ENCODE measurements at places on chromosomes 7 and 10. TPM values are rescaled to one million over a fixed set of nuclear protein-coding genes. Genes with fewer than 3 reads are reported as not detected.
A peak's percentile ranks its signal among the peaks of the same experiment; 100 is the strongest.

DNA sequence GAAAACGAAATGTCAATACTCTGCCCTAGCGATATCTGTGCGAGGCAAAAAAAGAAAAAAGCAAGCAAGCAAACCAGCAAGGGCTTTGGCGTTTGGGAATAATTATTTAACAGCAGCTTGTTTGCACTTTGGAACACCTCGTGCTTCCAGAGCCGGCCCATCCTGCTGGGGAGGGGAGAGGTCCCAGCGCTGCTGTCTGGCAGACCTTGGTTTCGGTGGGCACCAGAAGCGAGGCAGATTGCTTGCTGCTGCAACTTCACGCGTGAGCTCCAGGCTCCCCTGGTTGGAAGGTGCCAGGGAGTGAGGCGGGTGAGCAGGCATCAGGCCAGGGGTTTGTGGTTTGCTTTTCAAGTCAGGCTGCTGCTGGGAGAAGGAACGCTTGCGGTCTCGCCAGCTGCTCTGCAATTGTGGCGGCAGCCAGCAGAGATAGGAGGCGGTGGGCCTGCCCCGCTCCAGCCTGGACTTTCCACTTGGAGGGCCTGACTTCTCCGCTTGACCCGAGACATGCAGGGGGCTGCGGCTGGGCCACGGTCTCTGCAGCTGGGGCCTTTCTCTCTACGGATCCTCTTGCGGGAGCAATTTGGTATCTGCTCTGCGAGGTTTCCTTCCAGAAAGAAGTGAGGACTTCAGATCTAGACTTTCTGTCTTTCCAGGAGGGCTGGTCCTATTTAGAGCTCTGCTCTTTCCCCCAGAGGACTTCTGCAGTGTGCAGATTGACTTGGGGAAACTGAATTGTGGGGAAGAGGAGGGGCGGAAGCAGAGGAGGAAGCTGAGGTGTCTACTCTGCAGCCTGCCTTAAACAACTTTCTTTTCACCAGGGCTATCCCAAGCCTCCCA, 131.4 kb downstream of the PRPF18 start:
- DNase-seq: peak; percentile 75

DNA sequence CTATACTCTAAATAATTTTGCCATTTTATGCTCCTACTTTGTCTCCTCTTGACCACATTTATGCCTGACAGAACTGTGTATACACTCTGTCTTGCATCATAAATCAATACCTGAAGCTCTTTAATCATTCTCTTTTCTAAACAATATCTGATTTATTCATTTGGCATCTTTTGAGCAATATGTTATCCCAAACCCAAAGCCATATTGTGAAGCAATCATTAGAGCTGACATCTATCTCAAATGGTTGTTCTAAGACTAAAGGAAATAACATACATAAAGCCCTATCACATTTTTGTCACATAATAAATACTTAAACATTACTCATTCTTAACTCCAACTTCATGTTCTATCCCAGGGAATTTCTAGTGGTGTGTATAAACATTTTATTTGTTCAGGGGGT, 717.6 kb downstream of the SORCS1 start:
- DNase-seq: no peak

- DNase-seq: peak; percentile 45
These were observed 52.8 kb upstream of the SVIL start for GRCh38 chr10:29687421-29688164.

- DNase-seq: peak; percentile 67
These were observed 59.3 kb upstream of the COMTD1 start for GRCh38 chr10:75294866-75295701.

- peak; percentile 15 for DNase-seq
These were observed 171.3 kb downstream of the FZD1 start for GRCh38 chr7:91435381-91436059.

GRCh38 chr7:518630-519483, 789 bp downstream of the PDGFA start:
- peak; percentile 64 for DNase-seq

DNA sequence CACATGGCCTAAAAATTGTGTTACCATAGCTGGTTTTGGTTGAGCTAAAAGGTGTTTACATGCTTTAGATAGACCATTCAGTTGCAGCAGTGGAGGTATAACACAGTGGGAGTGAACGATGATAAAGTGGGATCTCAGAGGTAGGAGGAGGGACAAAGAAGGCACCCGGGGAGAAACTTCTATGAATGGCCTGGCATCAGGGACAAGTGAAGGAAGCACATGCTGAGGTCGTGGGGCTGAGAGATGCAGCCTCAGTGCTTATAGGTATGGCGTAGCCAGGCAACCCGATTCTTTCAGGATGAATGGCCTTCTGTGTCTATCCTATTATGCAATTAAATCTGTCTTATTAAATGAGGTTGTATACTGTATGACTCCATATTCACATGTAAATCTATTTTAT, 3.9 kb upstream of the CDK6 start:
- no peak for DNase-seq

The SPDYE1 gene
- not detected for total RNA-seq

The PRSS37 gene
- total RNA-seq: not detected

The DKK1 gene
- total RNA-seq: 0.28 TPM

GRCh38 chr7:99199226-99199625, 8.7 kb downstream of the KPNA7 start:
- DNase-seq: no peak

DNA sequence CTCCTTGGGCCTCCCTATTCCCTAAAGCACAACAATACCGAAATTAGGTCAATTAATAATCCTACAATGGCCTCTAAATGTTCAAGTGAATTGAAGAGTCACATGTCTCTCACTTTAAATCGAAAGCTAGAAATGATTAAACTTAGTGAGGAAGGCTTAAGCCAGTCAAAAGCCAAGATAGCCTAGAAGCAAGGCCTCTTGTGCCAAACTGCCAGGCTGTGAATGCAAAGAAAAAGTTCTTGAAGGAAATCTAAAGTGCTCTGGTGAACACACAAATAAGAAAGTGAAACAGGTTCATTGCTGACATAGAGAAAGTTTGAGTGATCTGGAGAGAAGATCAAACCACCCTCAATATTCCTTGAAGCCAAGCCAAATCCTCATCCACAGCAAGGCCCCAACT, 57.2 kb downstream of the SLC29A4 start:
- no peak for DNase-seq

DNA sequence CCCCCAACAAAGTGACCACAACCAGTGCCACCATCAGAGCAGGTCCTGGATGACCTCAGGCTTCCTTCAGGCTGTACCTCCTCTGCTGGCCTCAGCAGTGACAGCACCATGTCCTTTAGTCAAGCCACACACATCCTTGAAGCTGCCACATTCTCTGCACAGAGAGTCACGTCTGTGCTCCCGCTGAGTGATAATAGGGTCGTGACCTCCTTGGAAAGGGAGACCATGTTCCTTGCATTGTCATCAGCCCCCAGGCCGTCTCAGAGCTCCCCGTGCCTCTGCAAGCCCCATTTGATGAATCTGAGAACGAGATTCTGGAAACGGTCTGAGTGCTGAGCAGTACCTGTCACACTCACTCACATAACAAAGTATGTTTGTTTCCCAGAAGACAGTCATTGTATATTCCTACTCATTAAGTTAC, 106.5 kb upstream of the PRR15 start:
- no peak for DNase-seq

GRCh38 chr10:24177636-24178035, 31.3 kb upstream of the KIAA1217 start:
- DNase-seq: no peak

DNA sequence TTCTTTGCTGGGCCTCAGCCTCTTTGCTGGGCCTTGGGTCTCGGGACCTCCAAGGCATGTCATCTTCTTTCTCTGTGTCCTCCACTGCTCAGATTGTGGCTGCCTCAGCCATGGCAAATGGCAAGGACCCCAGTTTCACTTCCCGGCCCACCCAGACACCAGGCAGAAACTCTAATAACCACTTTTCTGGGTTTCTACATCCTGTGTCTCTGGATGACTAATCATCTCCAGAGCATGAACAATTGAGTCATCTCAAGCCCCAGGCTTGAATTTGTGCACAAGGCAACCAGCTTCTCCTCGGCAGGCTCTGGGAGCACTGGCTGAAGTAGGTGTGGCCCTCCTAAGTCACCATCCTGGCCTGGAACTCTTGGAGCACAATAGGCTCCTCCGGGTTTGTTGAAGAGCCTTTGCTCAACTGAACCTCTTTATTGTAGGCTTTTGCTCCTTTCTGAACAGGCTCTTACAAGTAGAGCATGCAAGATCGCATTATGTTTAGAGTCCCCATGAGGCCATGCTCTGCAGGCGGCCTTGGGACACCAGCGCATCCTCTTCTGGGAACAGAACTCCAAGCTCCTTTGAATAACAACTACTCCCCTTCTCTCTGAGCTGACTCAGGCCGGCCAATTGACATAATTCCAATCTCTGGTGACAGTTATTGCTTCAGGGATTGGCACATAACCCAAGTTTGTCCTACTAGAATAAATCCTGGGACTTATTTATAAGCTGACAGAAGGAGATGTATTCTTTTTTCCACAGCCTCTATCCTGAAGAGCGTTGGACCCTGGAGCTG, 218.1 kb downstream of the WDR11 start:
- DNase-seq: no peak

DNA sequence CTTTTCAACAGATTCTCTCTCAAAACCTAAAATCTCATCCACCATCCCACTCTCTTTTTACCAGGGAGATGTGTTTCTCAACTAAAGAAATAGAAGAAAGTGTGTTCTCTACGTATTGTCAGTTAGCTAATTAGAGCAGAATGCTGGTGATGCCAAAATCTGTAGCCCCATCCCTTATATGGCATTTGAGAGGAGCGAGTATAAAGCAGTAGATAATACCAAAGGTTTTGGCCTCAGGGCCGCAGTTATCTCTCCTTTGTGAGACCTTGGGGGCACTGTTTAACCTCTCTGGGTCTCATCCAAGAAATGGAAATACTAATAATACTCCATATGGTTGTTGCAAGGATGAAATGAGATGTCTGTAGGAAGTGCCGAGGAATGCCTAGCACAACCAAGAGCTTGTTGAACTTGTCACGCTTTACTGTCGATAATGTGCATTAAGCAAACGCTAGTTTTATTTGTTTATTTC, 456 bp upstream of the DLD start:
- DNase-seq: no peak

DNA sequence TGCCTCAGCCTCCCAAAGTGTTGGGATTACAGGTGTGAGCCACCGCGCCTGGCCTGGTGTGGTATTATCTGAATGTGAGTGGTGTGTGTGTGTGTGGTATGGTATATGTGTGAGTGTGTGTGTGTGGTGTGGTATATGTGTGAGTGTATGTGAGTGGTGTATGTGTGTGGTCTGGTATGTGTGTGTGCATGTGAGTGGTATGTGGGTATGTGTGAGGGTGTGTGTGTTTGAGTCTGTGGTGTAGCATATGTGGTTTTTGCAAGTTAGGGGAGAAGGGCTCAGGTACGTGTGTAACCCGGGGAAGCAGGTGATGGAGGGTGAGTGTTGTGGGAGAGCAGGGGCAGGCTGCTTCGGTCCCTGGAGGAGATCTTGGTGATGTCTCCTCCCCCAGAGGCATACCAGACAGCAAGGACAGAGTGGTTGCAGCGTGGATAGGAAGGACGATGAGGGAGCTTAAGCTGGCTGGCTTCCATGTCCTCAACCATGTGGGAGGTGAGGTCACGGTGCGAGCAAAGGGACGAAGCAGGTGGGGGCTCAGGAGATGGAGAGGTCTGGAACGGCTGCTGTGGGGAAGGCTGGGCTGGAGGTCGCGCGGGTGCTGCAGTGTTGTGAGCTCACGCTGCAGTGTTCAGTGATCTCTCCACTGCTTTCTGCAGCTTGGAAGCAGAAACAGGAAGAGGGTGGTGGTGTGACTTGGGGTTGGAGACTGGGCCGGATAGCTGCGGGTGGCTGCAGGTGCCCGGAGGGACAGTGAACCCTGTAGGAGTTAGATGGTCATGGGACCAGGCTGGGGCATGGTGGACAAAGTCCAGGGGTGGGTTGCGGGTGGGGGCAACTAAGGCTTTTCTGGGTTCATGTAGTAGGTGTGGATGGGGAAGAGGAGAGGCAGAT, 5.0 kb downstream of the ZYX start:
- no peak for DNase-seq

The ACSL5 gene
- total RNA-seq: 1.0 TPM

DNA sequence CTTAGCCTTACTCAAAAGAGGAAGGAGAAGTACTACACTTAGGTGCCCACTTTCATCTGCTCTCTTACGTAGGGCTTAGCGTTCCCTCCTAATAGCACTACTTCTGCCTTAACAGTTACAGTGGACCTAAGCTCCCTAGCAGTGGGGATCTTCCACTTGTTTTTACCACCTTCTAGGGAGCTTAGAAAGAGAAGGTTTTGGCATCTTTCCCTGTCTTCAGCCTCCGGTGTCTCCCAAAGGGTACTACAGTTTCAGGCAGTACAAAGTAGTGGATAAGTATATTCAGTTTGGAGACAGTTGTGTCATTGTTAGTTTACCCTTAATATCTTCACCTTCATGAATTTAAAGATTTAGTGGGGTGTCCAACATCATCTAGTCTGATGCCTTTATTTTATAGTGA, 14.6 kb downstream of the CHRM2 start:
- DNase-seq: peak; percentile 31

DNA sequence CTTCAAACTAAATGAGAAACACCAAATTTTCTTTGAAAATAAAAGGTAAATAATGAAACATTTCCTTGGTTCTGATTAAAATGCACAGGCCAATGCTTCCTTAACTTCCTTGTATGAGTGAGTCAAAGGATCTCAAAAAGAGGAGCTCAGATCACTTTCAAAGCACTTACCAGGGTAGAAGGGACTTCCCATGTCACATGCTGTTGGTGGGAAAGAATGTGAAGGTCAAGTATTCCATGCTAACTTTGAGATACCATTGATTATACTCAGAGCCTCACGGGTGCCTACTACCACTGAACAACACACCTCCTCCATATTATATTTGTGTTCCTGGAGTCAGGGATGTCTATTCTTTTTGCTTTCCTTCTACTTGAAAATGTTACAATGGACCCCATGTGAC, 233.5 kb upstream of the KIAA1217 start:
- DNase-seq: no peak

DNA sequence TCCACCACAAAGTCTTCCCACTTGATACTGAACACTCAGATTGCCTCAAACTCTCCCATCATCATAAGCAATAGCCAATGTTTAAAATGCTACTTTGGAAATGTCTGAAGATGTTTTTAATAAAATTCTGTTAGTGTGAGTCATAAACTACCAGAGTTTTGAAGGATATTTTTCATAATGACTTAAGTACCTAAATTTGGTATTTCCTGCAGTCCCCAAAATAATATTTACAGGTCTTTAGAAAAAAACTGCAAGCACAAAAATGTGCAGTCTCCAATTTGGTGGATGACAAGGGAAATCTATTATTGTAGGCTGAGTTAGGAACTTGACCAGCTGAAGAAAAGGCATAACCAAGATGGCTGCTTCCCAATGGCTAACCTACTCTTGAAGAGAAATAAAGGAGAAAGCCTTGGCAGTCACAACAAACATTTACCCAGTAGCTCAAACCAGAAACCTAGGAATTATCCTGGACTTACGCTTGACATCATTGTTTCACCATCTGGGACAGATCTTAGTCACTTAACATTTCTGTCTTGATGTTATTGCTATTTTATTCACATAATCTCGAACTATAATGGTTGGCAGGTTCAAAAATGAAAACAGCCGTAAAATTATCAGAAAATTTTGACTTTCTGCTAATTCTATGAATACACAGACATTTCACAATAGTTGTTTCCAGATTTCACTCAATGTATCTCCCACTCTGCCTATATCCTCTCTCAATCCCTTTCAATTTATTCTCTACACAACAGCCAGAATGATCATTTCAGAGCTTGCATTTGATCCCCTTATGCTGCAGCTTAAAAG, 111.2 kb upstream of the STEAP1B start:
- DNase-seq: no peak

The DENND10 gene
- total RNA-seq: 55.2 TPM

The METTL27 gene
- total RNA-seq: not detected

The PNLIPRP2 gene
- total RNA-seq: not detected

The TRIM50 gene
- total RNA-seq: not detected

GRCh38 chr7:3880228-3880987, 579.4 kb downstream of the SDK1 start:
- DNase-seq: no peak

GRCh38 chr7:121574109-121574508, 178.0 kb upstream of the FAM3C start:
- no peak for DNase-seq

All from A673 (cell line).